ENCODE measurements at places on chromosomes 6 and 20. TPM values are rescaled to one million over a fixed set of nuclear protein-coding genes. Genes with fewer than 3 reads are reported as not detected.
A peak's percentile ranks its signal among the peaks of the same experiment; 100 is the strongest.

The RIN2 gene
- polyA plus RNA-seq = 38.1 TPM

- DNase-seq = peak; percentile 29
Observed at GRCh38 chr6:71349395-71349794, 60.8 kb downstream of the OGFRL1 start.

The PTCRA gene
- not detected for polyA plus RNA-seq

- DNase-seq = no peak
Observed at GRCh38 chr6:53168516-53169267, 20.1 kb upstream of the GCM1 start.

DNA sequence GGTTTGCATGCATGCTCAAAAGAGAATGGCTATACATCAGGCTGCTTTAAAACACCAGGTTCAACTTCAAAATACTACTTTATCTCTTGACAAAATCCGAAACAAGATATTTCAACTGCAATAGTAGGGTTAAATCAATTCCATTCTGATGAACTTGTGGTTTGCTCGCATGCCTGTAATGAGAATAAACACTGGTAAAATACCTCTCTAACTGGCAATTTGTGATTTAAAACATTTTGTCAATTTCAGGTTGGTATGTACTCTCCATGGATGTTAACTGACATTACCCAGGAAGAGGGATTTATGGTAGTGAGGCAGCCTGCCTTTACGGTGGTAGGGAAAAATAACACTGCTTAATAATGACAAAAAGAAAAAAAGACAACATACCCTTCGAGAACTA lies 74.4 kb downstream of the MBOAT1 start:
- no peak for DNase-seq

The ILRUN gene
- 49.8 TPM for polyA plus RNA-seq

- no peak for DNase-seq
Observed at GRCh38 chr6:142909686-142910085, 35.3 kb downstream of the HIVEP2 start.

GRCh38 chr6:157646012-157646411 lies 177.0 kb upstream of the SNX9 start:
- DNase-seq = no peak

The ECHDC1 gene
- 102 TPM for polyA plus RNA-seq

GRCh38 chr20:4808872-4809271 lies 87.2 kb downstream of the PRND start:
- no peak for DNase-seq

The POPDC3 gene
- 0.27 TPM for polyA plus RNA-seq

Data from left kidney (tissue), 8 donors.